ENCODE measurements at places on chromosomes 4 and X.

DNA sequence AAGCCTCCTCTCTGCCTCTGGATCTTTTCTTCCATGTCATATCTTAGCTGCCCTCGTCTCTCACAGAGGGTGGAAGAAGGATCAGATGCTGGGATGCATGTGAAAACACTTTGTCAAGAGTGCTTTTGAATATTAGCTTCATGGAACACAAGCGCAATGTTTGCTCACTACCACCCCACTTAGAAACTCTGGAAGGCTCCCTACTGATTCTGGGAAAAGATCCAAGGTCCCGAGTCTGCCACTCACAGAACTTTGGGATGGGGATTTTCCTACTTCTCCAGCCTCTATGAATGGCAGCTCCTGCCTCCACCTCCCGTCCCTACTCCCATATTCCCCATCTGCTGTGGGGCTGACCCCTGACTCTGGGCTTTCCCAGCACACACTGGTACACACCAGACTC, 40.2 kb upstream of the CRMP1 start:
- no peak for DNase-seq

DNA sequence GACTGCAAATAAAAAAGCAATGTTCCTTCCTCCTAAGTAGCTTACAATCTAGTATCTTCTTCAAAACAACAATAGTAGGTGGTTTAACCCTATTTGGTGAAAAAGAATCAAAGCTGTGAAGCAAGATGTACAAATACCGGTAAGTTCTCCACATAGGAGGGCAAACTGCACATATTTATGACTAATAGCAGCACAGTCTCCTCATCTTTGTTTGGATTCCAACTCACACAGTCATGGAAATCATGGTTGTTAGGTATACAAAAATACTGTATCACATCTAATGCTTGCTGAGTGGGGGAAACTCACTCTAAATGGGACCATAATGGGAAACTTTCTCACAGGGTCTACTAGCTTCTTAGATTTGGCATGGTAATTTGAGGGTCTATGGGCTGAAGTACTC, 597.2 kb downstream of the INPP4B start:
- no peak for DNase-seq

DNA sequence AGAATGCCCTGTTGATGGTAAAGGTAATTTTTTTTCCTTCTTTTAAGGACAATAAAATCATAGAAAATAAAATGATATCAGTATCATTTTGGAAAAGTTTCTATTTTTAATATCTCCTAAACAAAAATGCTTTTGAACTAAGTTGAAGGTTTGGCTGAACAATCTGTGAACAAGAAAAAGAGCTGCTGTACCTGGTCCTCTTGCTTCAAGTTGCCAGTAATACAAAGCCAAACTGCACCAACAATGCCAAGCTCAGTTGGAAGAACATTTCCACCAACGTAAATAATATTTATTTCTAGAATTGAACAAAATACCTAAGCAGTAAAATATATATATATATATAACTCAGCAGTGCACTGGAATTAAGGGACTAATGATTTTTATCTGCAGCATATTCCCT, 132.8 kb downstream of the CAMK2D start:
- DNase-seq: no peak

DNA sequence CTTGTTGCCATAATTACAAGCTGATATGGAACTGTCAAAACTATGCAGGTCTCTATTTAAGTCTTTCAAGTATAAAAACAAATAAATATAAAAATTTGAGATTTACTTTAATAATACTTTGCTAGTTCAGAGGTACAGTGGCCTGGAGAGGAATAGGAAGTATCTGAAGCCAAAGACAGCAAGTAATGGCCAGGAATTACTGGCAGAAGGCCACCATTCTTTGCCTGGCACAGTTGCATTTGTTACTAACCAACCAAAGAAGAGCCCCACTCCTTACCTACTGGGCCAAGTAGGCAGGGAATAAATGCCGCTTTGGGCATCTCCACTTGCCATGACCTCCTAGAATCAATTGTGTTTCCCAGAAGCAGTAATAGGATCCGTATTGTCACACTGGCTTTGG, 13.8 kb upstream of the ADAMTS3 start:
- no peak for DNase-seq

DNA sequence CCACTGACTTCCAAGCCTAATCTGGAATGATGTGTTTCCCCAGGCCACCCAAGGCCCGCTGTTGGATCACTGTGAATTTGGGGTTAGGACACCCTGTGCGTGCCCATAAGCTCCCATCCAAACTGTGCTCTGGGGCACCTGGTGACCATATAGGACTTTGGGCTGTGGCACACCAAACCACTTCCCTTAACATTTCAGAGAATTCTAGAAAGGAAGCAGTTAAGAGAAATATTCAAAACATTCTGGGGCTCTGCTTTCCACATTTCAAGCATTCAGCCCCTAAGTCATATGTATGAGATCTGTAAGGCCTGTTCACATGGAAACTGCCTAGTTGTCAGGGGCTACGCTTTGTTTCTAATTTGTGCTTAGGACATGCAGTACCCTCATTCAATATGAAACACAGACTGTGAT, 14.4 kb downstream of the VGLL1 start:
- DNase-seq: no peak

- DNase-seq: no peak
Observed at GRCh38 chrX:23385242-23385641, 50.6 kb downstream of the PTCHD1 start.

GRCh38 chrX:12469296-12469695, 321.9 kb upstream of the PRPS2 start:
- peak; percentile 31 for DNase-seq

GRCh38 chr4:27921231-27921630, 1060.6 kb downstream of the STIM2 start:
- DNase-seq: no peak
